ENCODE measurements at places on chromosomes 1 and 21.
A peak's percentile ranks its signal among the peaks of the same experiment; 100 is the strongest.

- no peak for DNase-seq
Observed at GRCh38 chr1:65668368-65668767, 124.3 kb upstream of the PDE4B start.

GRCh38 chr1:244187310-244187709, 136.2 kb downstream of the ZBTB18 start:
- no peak for DNase-seq

- no peak for DNase-seq
Observed at GRCh38 chr1:30087465-30087864, 635.9 kb downstream of the MATN1 start.

- peak; percentile 82 for DNase-seq
Observed at GRCh38 chr21:44801468-44802395, at the start of gene UBE2G2. Gene UBE2G2, minus strand, starts transcription at chr21:44801820. Its CDS starts 72 bp downstream, at chr21:44801748.

- DNase-seq: no peak
Observed at GRCh38 chr1:1430114-1430982, 5.1 kb upstream of the VWA1 start.

DNA sequence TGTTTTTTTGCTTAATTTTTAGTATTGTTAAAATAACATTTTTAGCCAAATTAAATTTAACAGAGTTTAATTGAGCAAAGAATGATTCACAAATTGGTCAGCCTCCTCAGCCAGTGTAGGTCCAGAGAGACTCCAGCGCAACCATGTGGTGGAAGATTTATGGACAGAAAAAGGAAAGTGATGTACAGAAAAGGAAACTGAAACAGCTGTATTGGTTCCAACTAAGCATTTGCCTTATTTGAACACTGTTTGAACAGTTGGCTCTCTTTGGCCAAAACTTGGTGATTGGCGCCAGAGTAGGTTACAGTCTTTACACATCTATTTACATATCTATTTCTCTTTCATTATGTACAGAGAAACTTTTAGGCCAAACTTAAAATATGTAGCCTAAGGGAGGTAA, 19.4 kb downstream of the RPS6KC1 start:
- DNase-seq: no peak

DNA sequence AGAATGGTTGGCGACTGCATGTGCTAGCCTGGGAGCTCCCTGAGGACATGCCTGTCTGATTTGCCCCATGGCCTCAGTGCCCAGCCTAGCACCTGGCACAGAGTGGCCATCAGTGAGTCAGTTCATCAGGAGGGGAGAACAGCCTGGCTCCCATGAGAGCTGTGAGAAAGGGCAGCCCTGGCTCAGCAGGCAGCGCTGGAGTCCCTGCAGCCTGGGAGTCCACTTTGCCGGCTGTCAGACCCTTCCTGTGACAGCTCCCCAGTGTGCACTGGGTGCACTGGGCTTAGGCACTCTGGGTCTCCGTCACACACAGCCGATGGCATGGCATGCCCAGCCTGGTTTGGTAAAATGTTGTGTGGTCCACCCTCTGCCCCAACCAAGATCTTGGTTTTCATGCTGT, 28.7 kb downstream of the LDLRAP1 start:
- no peak for DNase-seq

DNA sequence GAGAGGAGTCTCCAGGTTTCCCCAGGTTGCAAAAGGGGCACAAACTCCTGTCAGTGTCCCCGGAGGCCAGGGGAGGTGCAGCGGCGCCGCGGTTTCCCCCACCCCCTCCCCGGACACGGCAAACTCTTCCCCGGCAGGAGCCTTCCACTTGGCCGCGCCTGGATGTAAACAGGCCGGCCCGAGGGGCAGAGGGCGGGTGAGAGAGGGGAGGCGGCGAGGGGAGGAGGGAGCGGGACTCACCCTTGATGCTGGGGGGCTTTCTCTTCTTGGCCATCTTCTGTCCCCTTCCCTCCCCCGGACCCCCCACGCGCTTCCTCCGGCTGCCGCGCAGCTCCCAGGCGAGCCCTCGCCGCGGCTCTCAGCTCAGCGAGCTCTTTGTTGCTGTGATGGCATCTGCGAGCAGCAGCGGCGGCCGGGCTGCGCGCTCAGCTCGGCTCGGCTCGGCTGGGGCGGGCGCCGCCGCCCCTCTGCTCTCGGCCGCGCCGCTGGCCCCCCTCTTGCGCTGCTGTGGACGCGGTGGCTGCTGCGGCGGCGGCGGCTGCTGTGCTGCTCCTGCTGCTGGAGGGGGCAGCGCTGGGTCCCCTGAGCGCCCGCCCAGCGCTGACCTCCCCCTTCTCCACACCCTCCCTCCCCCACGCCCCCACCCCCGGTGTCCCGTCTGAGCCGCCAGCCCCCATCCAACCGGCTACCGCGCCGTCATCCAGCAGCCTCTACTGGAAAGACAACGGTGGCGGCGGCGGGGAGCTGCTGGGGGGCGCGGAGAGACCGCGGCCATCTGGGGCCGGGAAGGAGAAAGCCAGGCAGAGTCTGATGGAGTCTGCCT, 4.9 kb upstream of the SLC44A5 start:
- DNase-seq: no peak

DNA sequence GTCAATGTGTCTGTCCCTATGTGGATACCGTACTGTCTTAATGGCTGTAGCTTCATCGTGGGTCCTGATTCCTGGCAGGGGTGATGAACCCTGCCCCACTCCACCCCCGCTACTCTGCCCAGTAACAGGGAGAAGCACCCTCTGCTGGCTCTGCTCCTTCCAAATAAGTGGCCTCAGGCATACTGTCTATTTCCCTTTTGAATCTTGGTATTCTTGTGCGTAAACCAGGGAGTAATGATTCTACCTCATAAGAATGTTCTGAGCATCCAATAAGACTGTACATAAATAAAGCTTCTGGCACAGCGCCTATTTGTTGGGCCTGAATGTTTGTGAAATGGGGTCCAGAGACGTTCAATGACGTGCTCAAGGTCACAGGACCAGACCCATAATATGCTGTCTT, 35.2 kb upstream of the CTPS1 start:
- no peak for DNase-seq

- no peak for DNase-seq
Observed at GRCh38 chr1:22736501-22737080, 26.0 kb downstream of the EPHB2 start.

- no peak for DNase-seq
Observed at GRCh38 chr1:75795703-75796193, 934 bp upstream of the MSH4 start.

DNA sequence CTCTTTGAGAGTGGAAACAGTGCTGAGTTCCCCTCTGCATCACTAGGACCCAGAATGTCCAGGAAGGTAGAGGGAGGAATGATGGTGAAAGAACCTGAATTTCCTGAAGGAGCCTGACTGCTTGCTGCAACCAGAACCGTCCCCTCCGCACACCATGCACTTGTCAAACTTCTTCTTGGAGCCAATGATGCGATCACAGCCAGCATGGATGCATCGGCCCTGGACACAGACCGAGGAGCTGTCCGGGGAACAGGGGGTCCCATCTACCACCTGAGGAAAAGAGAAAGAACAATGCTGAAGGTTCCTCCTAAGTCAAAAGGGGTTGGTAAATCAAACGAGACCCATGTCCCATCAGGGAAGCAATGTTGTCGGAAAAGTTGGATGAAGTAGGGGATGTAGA, 6.9 kb downstream of the ADAMTS4 start:
- DNase-seq: no peak

- DNase-seq: no peak
Observed at GRCh38 chr1:41294216-41294615, 52.1 kb upstream of the SCMH1 start.

- DNase-seq: no peak
Observed at GRCh38 chr1:68206848-68207689, 25.3 kb downstream of the WLS start.

- DNase-seq: no peak
Observed at GRCh38 chr1:180288940-180289339, 58.9 kb downstream of the LHX4 start.
